Purkinje cell (primary cell): ENCODE measurements at places on chromosomes 11 and 22. TPM values are rescaled to one million over a fixed set of nuclear protein-coding genes. Genes with fewer than 3 reads are reported as not detected.

Gene TEX54
- polyA plus RNA-seq: not detected in 2 replicates

Gene TRPC6
- polyA plus RNA-seq: 0.07 TPM in 1 of 2 replicates, not detected in the other

Gene APOL6
- polyA plus RNA-seq: 0.27 and 1.3 TPM in 2 replicates

Gene PATE4
- not detected in 2 replicates for polyA plus RNA-seq

Gene ZNF214
- 4.1 and 5.0 TPM in 2 replicates for polyA plus RNA-seq

Gene NF2
- 5.0 TPM in 2 replicates for polyA plus RNA-seq

Gene RHBDD3
- 1.7 and 3.4 TPM in 2 replicates for polyA plus RNA-seq
